ENCODE measurements at places on chromosomes 13 and 19.

GRCh38 chr13:35812736-35813135 is 318.4 kb downstream of the DCLK1 start:
- no peak for DNase-seq

GRCh38 chr13:50220938-50221337 is 205.7 kb downstream of the KCNRG start:
- no peak for DNase-seq

DNA sequence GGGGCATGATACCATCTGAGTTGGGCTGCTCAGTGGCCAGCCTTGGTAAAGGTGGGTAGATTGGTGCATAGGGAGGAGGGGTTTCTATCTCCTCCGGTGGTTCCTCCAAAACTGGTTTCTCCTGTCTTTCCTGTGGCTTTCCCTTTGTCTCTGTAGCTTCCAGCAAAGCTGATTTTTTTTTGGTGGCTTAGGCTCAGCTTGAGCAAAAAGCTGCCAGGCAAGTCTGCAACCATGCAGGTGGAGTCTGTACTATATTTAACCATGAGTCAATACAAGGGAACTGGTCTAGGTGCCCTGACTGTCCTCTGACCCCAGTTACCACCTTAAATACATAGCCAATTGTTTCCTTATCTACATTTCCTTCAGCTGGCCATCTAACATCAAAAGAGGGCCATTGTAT is 64.0 kb upstream of the ZNF681 start:
- DNase-seq, result no peak

DNA sequence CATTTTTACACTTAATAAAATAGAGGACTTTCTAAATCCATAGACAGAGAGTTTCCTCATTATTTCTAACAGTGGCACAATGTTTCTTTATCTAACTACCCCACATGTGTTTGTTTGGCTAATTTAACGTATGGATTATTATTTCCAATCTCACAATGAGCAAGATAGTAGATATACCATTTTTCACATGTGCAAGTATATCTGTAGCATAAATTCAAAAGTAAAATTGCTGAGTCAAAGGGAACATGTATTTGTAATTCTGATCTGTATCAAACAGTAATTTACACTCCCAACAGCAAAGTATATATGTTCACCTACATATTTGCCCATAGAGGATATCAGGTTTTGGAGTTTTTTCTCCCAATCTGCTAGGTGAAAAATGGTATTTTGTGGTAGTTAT is 18.3 kb downstream of the MAST1 start:
- no peak for DNase-seq

DNA sequence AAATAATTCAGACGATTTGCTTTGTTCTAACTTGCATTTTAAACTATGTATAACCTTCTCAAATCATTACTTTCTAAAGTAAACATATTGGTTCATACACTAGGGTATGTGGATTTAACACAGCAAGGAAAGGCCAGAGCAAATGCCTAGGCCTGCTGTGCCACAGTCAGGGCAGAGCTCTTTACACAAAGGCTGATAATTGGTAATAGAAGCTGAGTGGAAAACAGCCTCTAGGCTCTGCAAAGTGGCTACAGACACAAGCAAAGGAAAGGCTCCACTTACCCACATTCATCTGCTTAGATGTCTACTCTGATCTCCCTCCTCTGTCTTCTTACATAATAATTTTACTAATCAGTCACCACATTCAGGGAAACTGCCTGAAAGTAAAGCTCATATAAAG is 382.9 kb downstream of the OLFM4 start:
- no peak for DNase-seq

GRCh38 chr13:32894589-32895001 is 121.6 kb upstream of the KL start:
- DNase-seq, result no peak

DNA sequence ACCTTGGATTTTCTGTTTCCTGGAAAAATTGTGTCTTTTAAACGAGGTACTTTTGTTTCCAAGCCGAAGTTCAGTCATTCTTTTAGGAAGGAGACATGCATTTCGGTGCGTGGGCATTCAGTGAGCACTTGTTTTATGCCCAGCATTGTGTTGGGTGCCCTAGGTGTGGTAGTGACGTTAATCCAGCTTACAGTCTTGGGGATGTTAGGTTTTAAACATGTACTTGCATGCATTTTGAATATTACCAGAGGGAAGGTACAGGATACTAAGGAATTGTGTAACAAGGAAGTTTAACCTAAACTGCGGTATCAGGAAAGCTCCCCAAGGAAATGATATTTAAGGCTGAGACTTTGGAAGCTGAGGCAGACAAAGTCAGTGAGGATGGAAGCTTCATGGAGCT is 66.3 kb downstream of the ARHGAP35 start:
- no peak for DNase-seq

GRCh38 chr19:35417713-35418534 is 30.1 kb upstream of the FFAR2 start:
- DNase-seq, result no peak

GRCh38 chr13:96835546-96835945 is 158.7 kb downstream of the OXGR1 start:
- DNase-seq, result no peak

- DNase-seq, result no peak
These were observed 33.4 kb downstream of the FAM124A start for GRCh38 chr13:51255556-51255955.

GRCh38 chr13:108508263-108508662 is 121.1 kb upstream of the MYO16 start:
- no peak for DNase-seq

DNA sequence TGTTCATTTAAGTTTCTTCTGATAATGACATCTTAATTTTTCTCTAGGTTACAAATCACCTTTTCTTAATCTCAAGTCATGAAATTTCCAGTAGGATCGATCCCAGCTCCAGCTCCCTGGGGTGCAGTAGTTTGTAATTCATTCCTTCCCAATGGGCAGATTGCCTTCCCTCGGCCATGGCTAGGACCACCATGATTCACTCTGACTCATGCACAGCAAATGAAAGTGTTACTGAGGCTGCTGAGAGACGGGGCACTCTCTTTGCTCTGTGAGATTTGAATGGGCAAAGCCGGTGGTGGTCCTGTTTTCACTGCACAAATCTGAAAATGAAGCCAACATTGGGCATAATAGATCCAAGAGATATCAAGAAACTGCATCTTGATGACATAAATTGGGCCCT is 202.8 kb upstream of the IRS2 start:
- DNase-seq, result no peak

DNA sequence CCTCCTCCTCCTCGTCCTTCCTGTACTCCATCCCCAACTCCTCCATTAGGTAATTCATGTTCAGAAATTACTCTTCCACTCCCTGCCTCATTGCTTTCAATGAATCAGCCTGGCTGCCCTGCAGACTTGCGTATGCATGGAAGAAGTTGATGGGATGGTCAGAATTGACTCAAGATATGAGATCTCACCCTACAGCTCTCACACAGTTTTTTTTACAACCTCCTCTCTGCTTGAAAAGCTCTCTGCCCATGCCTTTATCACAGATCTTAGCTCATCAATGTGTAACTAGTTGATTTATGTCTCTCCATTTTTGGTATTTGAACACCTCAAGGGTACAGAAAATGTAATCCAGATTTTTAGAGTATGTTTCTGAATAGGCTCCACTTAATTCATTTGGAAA is 506.9 kb downstream of the TBC1D4 start:
- no peak for DNase-seq

- peak; percentile 87 for DNase-seq
These were observed 2.8 kb downstream of the MAMSTR start for GRCh38 chr19:48716562-48717291.

GRCh38 chr13:33185853-33186252 is 99.7 kb downstream of the STARD13 start:
- DNase-seq, result no peak

GRCh38 chr13:114081761-114082681 is 50.4 kb downstream of the RASA3 start:
- DNase-seq, result no peak

DNA sequence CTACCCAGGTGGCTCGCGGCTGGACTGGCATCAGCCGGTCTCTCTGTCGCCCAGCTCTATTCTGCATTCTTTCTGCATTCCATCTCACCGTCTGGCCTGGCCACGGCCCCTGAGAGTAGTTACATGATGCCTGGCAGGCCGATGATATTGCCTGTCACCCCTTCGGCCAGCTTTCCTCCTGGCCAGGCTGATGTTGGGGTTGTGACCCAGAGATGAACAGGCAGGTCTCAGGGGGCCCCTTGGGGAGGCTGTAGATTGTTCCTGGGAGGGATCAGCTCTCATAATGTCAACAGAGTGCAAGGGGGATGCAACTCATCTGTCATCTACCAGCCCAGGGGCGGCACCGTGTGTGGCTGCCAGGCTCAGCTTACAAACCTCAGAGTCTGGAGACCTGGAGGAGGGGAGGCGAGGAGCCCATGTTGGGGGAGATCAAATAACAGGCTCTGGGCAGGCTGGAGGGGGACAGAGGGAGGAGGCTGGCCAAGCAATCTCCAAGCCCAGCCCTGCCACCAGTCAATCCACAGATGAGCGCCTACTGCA is 13.6 kb upstream of the FBXO17 start:
- DNase-seq, result peak; percentile 57

GRCh38 chr13:51895906-51896888 is 34.4 kb downstream of the CCDC70 start:
- DNase-seq, result no peak

GRCh38 chr19:17620696-17621095 is 65.2 kb downstream of the COLGALT1 start:
- DNase-seq, result no peak

DNA sequence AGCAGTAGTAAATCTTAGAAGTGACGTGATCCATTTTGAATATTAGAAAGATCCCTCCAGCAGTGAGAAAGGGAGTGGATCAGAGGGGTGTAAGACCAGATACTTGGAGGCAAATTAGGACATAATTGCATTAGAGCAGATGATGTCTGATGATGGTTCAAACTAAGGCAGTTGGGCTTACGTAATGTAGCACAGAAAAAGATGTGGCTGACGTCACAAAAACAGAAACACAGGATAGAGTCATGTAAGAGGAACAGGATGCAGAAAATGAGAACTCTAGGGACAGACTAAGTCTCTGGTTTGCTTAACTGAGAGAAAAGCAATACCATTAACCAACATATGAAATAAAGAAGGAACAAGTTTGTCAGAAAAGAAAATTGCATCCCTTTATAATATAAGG is 392.5 kb upstream of the DACH1 start:
- no peak for DNase-seq

DNA sequence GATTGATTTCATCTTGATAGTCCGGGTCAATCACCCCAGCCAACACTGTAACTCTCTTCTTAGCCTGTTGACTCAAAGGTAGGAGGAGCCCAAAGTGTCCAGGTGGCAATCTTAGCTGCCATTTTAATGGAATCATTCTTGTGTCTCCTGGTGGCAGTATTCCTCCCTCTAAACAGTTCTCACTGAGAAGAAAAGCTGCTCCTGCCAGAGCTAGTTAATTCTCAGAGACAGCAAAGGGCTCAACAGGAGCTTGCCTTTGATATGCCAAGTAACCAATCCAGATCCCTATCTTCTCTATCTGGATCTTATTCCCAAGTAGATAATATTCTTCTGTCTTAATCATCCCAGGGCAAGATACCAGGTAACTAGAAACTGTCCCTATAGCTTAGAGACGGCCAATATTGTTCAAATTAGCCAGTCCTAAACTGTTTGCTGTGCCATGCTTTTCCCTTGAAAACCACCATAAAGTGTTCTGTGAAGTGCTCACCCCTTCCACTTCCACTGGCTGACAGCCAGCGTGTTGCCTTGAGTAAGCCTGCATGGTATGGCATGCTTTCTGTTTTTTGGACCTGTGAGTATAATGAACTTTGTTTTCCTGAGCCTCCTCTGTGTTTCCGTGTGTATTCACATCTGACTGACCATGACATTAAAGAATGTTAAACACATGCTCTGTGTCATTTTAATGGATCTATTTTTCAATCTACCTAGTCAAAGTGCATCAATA is 463.7 kb upstream of the SLITRK5 start:
- no peak for DNase-seq

- DNase-seq, result no peak
These were observed 14.8 kb downstream of the SMIM7 start for GRCh38 chr19:16645140-16645539.

DNA sequence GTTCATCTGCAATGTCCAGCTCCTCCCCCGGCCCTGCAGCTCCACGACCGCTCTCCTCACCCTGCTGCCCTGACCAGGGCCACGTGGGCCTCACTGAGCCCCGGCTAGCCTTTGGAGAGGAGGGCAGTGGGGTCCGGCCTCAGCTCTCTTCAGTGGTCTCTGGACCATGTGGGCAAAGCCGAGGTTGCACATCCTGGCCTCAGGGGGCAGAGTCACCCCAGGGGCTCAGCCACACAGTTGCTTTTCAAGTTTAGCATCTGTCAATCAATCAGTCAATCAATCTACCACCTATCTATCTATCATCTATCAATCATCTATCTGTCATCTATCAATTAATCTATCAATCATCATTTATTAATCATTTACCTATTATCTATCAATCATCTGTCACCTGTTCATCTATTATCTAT is 3.0 kb upstream of the DIRAS1 start:
- DNase-seq, result no peak

DNA sequence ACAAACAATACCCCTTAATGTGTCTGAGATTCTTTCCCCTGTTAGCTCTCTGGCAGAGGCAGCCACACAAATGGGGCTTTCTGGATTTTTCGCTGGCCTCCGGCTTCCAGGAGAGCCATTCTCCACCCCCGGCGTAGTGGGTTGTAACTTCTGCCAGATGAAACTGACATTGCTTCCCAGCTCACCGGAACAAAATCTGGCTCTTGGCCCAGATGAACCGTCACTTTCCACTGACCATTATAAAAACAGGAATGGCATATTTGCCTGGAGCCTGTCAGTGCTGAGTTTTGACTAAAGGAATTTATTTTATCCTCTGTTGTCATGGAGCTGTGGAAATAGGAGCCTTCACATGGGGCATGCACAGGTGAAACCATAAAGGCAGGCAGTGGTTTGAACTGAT is 120.6 kb upstream of the GPR12 start:
- no peak for DNase-seq

GRCh38 chr13:57437587-57437986 is 194.0 kb upstream of the PCDH17 start:
- DNase-seq, result no peak

DNA sequence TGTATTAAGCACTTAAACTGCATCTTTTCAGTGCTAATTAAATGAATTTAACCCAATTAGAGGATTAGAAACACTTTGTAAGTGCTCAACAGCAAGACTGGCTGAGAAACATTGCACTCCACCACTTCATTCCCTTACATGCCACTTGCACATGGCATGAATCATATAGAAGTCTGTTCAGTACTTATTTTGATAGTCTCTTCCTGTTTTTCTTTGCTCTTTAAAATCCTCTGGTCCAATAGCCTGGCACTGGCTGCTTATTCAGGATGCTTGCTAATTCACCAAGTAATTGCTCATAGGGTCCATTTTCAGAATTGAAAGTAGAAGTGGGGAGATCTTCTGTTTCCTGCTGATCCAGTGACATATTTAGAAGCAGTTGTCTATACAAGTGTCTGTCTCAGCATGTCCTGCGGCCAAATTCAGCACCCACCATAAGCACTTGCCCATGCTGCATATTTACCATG is 900.1 kb downstream of the PCDH9 start:
- no peak for DNase-seq

- no peak for DNase-seq
These were observed 21.6 kb downstream of the SLC25A30 start for GRCh38 chr13:45396533-45397095.

All from DMS 273 treated with DMSO at 0.1 percent for 48 hours (cell line).